Posterior vena cava (tissue), 2 donors: ENCODE measurements at places on chromosomes 7 and 10. TPM values are rescaled to one million over a fixed set of nuclear protein-coding genes. Genes with fewer than 3 reads are reported as not detected.

DNA sequence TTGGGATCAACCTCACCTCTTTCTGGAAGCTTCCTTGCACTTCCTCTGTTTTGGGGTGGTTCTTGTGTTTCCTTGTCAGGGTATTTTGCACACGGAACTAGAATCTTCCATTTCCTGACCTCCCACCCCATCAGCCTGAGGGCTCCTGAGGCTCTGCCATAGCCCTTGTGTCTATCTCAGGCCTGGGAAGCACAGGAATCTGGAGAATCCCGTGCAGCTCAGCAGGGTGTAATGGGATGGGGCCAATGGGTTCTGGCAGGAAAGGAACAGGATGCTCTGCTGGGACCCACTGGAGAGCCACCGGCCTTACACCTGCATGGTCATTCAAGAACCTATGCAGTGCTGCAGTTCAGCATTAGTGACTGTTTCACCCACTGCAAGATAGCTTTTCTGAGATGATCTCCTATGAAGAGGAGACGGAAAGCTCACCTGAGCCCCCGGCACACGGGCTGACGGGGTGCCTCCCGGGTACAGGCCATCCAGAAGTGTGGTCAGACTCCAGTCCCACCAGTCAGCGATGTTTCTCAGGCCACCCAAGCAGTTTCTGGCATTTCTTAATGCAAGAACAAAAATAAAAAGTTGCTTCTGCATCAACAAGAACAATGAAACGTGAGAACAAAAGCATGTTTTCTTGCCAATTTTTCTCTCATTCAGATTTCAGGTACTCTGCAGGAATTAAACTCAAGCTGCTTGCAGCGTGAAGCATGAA is 133.2 kb downstream of the PKD1L1 start:
- no peak for DNase-seq

- no peak for DNase-seq
Observed at GRCh38 chr10:124732931-124733570, 11.1 kb downstream of the FAM53B start.

UPK3B gene
- 0.37 TPM for total RNA-seq

DNA sequence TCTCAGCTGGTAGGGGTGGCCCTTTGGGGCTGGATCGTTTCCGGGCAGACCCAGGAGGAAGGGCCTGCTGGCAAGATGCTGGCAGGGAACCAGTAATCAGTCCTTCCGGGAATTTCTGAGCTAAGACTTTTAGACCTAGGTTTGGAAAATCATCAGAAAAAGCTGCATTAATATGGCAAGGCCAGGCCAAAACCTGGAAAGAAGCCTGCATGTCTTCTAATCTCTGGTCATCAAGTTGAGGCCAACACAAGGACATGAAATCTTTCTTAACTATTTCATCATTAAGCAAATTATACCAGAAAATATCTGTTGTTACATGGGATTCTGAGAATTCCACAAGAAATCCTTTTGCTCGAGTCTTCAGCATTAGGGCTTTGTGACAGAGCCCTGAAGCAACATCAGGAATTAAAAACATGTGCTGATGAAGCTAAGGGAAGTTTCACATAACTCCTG is 19.9 kb downstream of the CPA1 start:
- peak; percentile 17 for DNase-seq
